ENCODE measurements at places on chromosomes 1 and 21. TPM values are rescaled to one million over a fixed set of nuclear protein-coding genes. Genes with fewer than 3 reads are reported as not detected.

GRCh38 chr1:1039145-1039910 is 19.4 kb downstream of the AGRN start:
- peaks cover 15% of the 10 kb centered on the region for H3K27me3 ChIP-seq
- peaks cover 18% of the 10 kb centered on the region for H3K4me1 ChIP-seq
- H3K4me3 ChIP-seq: no peak overlapping the region
- peaks cover 6% of the 10 kb centered on the region for H3K36me3 ChIP-seq
- H3K27ac ChIP-seq: no peak overlapping the region

- peak overlapping the region; percentile 75 for H3K27ac ChIP-seq
- H3K4me1 ChIP-seq: peaks cover 43% of the 10 kb centered on the region
- H3K4me3 ChIP-seq: peak overlapping the region; percentile 27
- peak; percentile 82 for DNase-seq
- H3K27me3 ChIP-seq: no peaks in the 10 kb centered on the region
Observed at GRCh38 chr1:201450721-201451291, 18.2 kb downstream of the PHLDA3 start.

- peaks cover 10% of the 10 kb centered on the region for H3K4me1 ChIP-seq
- H3K4me3 ChIP-seq: no peak overlapping the region
- no peak overlapping the region for H3K27ac ChIP-seq
- no peaks in the 10 kb centered on the region for H3K27me3 ChIP-seq
- no peaks in the 10 kb centered on the region for H3K36me3 ChIP-seq
Observed at GRCh38 chr1:48228156-48228555, 5.6 kb downstream of the SLC5A9 start.

DNA sequence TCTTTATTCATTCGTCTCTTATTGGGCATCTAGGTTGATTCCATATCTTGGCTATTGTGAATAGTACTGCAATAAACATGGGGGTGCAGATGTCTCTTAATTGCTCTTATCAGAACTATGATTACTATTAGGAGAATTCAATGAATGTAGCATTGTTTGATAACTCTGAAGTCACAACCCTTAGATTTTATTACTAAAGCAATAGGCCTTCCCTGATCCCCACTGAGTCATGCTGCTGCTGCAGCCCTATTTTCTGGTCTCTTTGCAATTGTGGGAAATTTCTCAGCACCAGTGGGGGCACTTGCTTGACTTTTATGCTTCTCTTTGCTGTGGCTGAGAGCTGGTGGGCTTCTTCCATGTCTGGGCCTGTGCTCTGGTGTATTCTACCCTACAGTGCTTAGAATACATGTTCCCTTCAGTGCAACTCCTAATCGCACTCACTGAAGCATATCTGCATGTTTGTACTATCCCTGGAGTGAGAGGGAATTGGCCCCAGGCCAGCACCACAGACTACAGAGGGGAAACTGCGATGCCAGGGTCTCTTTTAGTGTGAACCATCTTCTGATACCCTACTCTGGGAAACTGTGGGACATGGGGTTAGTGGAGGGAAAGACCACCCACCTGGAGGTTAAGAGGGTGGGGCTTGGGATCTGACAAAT is 52.2 kb upstream of the ROR1 start:
- H3K4me3 ChIP-seq: no peak overlapping the region
- no peaks in the 10 kb centered on the region for H3K4me1 ChIP-seq
- no peaks in the 10 kb centered on the region for H3K36me3 ChIP-seq
- H3K27me3 ChIP-seq: no peaks in the 10 kb centered on the region
- no peak for DNase-seq
- no peak overlapping the region for H3K27ac ChIP-seq

PLEKHG5 gene
- 9.5 TPM for total RNA-seq

SPRR2F gene
- total RNA-seq: not detected

PLEKHN1 gene
- total RNA-seq: 1.2 TPM

EFCAB14 gene
- total RNA-seq: 116 TPM

FAM131C gene
- not detected for total RNA-seq

VWA1 gene
- 58.7 TPM for total RNA-seq

GPR25 gene
- total RNA-seq: 0.62 TPM

CDKN2C gene
- total RNA-seq: 9.2 TPM

Measured in lower lobe of right lung (tissue), 2 donors.